ENCODE measurements at places on chromosomes 11 and 22.
A peak's percentile ranks its signal among the peaks of the same experiment; 100 is the strongest.

- no peak for DNase-seq
Measured at GRCh38 chr11:3984896-3985295, 109.7 kb upstream of the RRM1 start.

GRCh38 chr11:83521647-83522596 lies 235.8 kb upstream of the CCDC90B start:
- no peak for DNase-seq

DNA sequence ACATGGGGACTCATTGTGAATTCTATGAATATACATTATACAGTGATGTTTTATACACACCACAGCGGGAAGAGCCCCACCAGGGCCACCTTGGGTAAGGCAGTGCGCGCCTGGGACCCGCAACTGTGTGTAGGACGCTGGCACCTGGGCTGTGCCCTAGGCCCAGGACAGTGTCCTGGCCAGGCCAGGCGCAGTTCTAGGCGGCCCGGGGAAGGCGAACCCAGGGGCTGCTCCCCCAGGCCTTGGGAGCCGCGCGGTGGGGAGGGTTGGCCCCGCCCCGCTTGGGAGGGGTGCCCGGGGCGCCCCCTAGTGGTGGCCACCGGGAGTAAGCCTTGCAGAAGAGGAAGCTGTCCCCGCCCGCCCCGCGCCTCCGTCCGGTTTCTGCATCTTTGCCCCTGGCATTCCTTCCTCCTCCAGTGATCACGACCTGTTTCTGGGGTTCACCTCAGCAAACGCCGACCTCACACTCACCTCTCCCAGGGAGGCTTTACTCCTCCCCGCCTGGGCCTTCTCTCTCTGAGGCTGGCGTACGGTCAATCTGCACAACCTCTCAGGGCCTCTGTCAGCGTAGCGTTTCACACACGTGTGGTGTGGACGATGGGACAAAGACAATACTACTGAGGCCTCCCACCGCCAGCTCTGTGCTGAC lies 9.5 kb upstream of the EHD1 start:
- DNase-seq = no peak

- no peak for DNase-seq
Measured at GRCh38 chr11:33110083-33110482, 51.2 kb downstream of the CSTF3 start.

GRCh38 chr11:132838627-132839026 lies 693.7 kb downstream of the OPCML start:
- DNase-seq = no peak

DNA sequence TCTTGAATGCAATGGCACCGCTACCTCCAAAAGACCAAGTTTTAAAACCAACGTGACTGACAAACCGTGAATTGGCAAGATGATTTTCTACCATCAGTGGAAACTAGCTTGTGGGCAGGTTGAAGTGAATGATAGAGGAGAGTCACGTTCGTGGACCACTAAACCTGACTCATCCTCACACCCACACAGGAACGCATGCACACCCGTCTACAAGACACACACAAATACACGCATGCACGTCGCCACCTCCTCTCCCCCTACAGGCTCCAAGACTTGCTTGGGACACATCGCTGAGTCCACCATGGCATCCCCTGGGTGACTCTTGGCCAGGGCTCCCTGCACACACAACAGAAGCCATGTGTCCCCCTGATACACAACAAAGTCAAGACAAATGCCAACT lies 14.4 kb downstream of the TMPRSS6 start:
- DNase-seq = no peak

GRCh38 chr11:113397212-113397611 lies 9.6 kb downstream of the ANKK1 start:
- DNase-seq = no peak

DNA sequence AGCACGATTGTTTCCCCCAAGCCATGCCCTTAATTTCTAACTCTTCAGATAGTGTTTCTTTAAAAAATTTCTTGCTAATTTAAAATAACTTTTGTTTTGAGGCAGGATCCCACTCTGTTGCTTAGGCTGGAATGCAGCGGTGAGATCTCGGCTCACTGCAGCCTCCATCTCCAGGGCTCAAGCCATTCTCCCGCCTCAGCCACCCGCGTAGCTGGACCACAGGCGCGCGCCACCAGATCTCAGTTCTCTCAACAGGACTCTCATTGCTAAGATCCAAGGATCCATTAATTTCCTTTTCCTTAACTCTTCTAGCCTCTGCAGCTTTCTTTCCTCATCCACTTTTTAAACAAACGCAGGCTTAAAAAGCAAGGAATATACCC lies 327 bp upstream of the MED17 start:
- no peak for DNase-seq

DNA sequence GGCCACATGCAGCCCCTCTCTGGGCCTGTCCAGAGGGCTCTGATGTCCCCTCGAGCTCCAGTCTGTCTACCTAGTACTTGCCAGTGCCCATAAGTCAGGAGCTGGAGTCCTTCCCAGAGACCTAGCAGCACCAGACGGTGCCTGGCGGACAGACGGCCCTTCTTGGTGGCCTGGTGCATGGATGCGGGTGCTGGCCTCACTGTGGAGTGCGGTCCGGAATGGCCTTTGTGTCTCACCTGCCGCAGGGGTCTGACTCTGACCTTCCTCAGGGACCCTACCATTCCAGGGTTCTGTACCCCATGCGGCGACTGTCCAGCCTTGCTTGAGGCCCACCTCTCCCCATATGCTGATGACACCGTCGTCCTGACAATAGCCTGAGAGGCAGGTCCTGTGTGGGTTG lies 29.4 kb upstream of the SMIM38 start:
- no peak for DNase-seq

DNA sequence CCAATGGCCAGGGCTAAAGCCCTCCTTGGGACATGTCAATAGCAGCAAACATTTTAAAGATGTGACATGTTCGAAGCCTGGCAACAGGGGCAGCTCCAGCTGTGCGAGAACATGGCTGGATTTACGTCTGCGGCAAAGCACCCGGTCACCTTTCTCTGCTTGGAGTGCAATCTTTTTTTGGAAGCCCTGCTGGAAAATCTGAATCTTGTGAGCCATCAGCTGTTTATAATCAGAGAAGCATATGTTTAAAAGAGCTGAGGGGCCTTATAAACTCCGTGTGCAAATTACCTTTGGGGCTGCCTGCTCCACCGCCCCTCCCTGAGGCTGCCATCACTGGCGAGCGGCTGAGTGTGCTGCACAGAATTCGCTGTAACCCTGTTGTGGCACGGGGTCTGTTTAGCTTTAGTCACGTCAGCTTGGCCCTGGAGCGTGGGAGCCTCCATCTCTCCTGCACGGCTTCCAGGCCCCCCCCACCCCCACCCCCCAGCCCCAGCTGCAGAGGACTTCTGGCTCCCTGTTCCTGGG lies 9.0 kb upstream of the KCNQ1OT1 start:
- DNase-seq = no peak

GRCh38 chr11:120917559-120918239 lies 106.2 kb upstream of the TBCEL start:
- DNase-seq = no peak

DNA sequence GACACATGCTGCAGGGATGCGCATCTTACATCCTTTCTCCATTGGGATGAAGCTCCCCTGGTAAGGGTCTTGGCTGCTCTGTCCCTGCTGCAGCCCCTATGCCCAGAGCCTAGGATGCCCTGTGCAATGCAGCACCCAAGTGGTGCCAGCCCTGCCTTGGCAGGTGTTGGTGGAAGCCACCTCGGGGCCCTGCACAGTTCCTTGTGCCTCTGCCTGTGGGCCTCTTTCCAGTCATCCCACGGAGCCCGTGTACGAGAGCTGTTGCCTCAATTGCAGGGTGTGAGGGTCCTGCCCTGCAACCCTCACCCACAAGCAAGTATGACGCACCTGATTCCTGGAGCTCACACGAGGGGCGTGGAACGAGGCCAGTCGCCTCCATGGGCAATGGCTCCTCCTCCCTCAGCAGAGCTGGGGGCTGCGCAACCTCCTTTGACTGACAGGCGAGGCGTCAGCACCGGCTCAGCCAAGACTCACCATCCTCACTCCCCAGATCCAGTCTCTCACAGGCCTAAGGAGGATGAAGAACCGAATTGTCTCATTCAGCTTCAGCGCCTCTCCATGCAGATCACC lies 719.6 kb downstream of the BRD1 start:
- no peak for DNase-seq

DNA sequence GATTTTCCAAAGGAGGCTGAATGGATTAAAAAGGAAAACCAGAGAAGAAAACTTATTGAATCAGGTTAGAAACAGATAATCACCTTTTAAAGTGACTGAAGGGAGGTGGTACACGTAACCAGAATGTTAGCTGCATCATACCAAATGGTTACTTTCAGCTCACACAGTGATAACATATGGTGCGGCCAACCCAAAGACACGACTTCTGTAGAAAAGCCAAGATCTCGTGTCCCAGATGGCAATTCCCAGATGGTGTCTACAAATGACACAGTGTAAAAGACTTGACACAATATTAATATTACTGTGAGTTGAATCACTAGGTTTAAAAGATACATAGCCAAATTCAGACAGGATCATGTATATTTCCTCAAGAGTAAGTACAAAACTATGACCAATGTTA lies 5.2 kb downstream of the PPP2R1B start:
- no peak for DNase-seq

DNA sequence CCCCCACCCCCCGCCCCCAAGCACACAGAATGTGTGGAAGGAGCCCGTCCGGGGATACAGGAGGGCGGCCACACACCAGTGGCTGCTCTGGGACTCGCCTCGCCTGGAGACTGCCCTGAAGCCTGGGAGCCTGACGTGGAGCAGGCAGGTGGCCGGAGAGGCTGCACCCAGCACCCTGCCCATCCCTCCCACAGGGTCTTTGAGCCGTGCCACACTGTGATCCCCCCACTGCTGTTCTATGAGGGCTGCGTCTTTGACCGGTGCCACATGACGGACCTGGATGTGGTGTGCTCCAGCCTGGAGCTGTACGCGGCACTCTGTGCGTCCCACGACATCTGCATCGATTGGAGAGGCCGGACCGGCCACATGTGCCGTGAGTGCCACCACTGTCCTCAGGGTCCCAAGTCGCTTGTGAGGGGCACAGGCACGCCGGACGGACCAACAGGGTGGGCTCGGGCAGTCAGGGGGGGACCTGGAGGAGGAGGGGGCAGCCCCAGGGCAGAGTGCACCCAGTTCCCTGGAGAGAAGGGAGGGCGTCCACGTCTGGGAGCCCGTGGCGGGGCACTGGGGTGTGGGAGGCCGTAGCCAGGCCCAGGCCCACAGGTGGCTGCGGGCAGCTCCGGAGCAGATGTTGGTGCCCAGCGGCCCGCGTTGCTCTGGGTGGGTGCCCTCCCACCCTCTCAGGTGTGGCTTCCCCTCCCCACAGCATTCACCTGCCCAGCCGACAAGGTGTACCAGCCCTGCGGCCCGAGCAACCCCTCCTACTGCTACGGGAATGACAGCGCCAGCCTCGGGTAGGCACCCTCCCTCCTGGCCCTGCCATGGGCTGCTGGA lies 27.0 kb upstream of the MUC5B start:
- DNase-seq = no peak

- DNase-seq = no peak
Measured at GRCh38 chr11:113496026-113496651, 20.9 kb upstream of the DRD2 start.

GRCh38 chr11:63888170-63889086 lies 28.5 kb downstream of the RCOR2 start:
- DNase-seq = no peak

DNA sequence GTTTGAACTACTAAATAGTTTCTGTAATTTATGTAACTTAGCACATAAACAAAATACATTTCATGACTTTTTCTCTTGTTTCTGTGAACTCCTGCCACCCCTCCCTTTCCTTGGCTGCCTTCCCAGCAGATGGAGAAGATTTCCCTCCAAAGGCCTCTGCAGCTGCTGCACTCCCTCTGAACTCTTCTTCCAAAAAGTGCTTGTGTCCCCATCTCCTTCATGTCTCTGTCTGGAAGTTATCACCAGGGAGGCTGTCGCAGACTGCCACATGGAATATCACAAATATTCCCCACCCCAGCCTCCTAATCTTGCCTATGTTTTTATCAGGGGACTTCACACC lies 1068.3 kb downstream of the OPCML start:
- no peak for DNase-seq

- DNase-seq = no peak
Measured at GRCh38 chr22:26362471-26362870, 66.6 kb upstream of the ASPHD2 start.

DNA sequence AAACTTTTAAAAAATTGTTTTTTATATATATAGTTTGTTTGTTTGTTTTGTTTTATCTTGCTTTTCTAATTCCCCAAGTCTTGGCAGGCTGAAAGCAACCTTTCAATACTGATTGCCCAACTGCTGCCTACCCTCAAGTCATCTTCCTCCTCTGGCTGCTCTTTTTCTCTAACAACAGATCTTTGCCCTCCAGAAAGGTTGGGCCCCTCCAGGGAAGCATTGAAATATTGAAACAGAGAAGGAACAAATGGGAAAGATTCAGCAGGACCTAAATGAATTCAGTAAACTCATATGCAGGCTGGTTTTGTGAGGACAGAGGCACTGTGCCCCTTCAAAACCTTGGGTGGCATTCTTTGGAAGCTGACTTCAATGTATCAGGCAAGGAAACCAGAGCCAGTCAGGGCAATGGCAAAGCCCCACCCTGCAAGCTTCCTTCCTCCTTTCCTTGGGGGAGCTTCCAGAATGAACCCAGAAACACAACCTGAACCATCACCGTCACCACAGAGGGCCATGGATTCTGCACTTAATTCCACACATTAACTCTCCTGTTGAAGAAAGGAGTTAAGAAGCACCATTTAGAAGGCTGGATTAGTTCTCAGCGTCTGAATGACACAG lies 815 bp upstream of the MS4A6A start:
- no peak for DNase-seq

DNA sequence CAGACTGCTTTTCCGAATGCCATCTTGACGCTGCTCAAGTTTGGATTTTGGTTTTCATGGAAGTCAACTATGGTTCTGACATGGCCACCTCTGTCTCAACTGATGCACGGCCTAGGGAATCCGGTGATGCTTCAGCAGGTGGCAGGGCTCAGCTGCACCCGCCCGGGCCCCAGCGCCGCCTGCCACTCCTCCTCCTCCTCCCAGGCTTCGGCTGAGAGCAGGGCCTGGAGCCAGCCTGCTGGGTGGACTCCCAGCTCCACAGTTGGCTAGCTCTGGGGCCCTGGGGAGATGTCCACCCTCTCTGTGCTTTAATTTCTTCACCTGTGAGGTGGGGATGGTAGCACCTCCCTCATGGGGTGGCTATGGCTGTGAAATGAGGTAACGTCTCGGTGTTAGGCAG lies 20.3 kb upstream of the NFAM1 start:
- no peak for DNase-seq

DNA sequence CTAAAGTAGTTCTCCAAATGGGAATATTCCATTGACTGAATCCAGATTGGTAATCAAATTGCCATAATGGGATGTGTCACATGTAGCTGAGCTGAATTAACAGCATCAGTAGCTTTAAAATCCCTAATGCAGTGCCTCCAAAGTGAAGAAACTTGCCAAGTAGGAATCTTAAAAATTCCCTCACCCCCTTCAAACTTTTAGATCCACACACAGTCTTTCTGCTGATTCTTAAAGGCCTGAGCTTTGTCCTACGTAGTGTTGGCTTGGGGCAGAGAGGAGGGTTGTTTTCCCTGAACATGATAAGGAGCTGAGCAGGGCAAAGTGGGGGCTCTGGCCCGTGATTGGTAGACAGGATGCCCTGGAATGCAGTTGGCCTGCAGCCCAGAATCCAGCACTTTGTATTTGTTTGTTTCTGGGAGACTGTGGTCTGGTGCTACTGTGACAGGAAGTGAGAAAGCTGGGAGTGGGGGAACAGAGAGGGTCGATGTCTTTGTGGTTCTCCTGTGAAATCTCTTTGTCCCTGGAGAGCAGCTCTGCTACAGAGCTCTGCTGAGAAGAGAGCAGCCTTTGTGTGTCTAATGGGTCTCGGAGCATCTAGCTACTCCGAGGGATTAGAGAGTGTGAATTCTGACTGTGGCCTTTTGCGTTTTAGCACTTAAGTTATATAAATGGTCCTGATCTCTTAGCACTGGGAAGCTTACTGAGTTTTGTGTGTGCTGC lies 16.9 kb downstream of the CTNND1 start:
- peak; percentile 42 for DNase-seq

Measured in omental fat pad (tissue), 4 donors.